ENCODE measurements at places on chromosomes 12 and 14.

- DNase-seq = no peak
Measured at GRCh38 chr14:75751296-75751695, 90.2 kb downstream of the TTLL5 start.

DNA sequence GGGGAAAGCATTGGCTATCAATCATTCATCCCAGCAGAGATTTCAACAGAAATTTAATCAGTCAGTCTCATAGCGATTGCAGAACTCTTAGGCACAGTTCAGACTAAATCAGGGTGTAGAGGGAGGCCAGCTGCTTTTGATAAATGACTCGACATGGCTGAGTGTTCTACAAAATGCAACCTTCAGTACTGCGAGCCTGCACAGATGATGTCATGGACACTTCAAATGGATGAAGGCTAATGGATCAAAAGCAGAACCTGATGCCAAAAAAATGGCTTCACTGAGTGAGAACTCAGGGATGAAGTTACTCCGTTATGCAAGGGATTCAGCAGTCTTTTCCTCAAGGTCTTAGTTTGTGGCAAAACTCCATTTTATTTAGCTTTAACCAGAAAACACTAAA lies 167.3 kb downstream of the DACT1 start:
- no peak for DNase-seq

DNA sequence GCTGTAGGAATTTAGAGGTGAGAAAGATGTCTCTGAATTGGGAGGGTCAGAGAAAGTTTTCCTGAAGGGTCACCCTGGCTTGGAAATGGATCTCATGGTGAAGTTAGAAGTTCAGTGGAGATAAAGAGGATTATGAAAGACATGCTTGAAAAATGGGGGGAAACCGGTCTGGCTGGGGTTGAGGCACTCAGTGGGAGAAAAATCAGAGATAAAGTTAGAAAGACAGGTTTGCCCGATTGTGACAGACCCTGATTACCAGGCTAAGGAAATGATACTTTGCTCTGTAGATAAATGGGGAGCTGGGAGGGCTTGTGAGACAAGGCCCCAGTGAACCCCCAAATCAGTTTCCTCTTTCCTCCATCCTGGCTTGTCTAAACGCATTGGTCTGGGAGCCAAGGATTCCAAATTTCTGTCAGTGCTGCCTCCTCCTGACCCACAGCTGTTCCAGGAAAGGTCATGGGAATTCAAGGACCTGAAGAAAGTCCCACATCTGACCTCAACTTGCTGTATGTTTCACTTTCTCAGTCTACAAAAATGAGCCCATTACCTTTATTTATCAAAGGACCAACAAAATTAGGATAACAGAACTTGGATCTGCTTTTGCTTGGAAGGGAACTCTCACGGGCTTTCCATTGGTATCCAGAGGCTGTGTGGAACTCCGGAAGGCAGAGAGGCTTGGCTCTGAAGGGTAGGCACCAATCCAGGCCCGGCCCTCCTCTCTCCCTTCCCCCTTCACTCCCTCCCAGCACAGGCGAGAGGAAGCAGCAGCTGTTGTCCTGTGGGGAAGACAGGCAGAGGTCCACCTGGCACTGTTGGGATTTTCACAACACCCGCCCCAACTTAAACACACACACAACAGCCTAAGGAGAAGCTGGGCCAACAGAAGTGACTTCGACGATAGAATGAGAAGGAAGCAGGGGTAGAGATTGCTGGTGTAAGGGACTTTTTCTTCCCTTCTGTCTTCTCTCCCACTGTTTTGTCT lies 3.4 kb upstream of the RNASE7 start:
- DNase-seq = no peak

GRCh38 chr12:44155358-44155757 lies 319.5 kb downstream of the TMEM117 start:
- DNase-seq = no peak

GRCh38 chr12:112751844-112752243 lies 39.7 kb upstream of the RPH3A start:
- DNase-seq = no peak

- DNase-seq = no peak
Measured at GRCh38 chr12:45644541-45644940, 85.0 kb upstream of the ARID2 start.

- DNase-seq = no peak
Measured at GRCh38 chr12:90028635-90029051, 320.0 kb upstream of the ATP2B1 start.

Data from stimulated activated CD4-positive, alpha-beta T cell treated with anti-CD3 and anti-CD28 coated beads, Interleukin-12 subunit alpha, Interleukin-12 subunit beta, amount 100 ng/mL, for 4 hours (primary cell).